ENCODE measurements at places on chromosomes 12 and 14. TPM values are rescaled to one million over a fixed set of nuclear protein-coding genes. Genes with fewer than 3 reads are reported as not detected.

GRCh38 chr14:105026033-105026785, 5.3 kb upstream of the CDCA4 start:
- peak overlapping the region; percentile 47 for H3K27ac ChIP-seq
- H3K4me1 ChIP-seq: peaks cover 25% of the 10 kb centered on the region
- peak overlapping the region; percentile 66 for H3K4me3 ChIP-seq
- DNase-seq: no peak

DNA sequence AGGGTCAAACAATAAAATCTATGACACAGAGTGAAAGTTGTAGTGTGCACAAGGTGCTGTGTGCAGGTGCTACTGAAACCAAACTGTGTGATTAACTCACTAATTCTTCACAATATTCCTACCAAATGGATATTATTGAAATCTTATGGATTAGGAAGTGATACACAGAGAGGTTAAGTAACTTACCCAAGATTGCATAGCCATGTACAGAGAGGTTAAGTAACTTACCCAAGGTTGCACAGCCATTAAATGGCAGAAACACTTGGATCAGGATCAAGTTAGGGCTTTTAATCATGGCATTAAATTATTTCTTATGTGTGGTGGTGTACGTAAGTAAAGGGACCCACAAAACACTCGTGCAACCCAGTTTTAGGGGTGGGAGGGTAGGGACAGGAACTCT, 771.4 kb downstream of the AACS start:
- DNase-seq: no peak
- no peaks in the 10 kb centered on the region for H3K27me3 ChIP-seq

DNA sequence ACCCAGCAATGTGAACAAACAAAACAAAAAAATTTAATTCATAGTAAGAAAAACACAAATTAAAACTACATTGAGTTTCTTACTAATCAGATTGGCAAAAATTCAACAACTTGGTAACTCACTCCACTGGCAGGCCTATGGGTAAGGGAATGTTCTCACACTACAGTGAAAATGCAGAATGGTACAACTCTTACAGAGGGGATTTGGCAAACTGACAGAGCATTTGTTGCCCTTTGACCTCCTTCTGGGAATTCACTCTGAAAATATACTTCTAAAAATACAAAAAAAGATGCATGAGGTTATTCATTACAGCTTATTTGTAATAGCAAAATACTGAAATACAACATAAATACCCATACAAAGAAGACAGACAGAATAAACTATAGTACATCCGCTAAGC, 32.8 kb downstream of the ABCD2 start:
- no peak for DNase-seq
- H3K36me3 ChIP-seq: peaks cover 42% of the 10 kb centered on the region
- no peaks in the 10 kb centered on the region for H3K27me3 ChIP-seq
- H3K4me3 ChIP-seq: no peak overlapping the region

- H3K36me3 ChIP-seq: no peaks in the 10 kb centered on the region
- H3K27me3 ChIP-seq: no peaks in the 10 kb centered on the region
- H3K27ac ChIP-seq: no peak overlapping the region
Observed at GRCh38 chr14:77046721-77047120, 18.2 kb upstream of the IRF2BPL start.

DNA sequence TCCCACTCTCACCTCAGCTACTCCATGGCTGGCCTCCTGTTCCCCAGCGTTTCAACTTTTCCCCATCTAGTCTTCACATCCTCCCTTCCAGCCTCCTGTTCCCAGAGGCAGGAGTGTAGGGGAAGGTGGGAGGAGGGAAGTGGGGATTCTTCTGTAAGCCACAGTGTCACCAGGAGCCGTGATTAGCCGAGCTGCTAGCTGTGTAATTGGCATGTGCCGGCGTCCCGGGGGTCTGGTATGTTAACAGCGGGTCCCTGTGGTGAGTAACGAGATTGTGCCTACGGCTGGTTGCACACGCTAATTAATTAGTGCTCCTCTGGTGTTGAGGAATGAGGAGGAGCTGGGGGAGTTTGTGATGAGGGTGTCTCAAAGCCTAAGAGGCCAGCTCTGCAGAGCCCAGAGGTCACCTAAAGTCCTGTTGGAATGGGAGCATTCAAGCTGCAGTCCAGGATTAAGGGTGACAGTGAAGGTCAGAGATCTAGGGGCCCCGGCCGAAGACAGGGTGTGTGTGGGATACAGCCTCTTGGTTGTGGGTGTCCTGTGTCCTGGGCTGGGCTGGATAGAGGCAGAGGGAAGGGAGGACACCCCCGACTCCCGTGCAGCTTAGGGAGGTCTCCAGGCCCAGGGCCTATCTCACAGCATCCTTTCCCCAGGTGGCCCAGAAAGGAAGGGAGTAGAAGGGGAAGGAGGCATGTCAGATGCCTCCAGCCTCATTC, 10.0 kb upstream of the CALCOCO1 start:
- DNase-seq: no peak
- no peak overlapping the region for H3K4me3 ChIP-seq
- no peak overlapping the region for H3K27ac ChIP-seq
- H3K36me3 ChIP-seq: no peaks in the 10 kb centered on the region

GRCh38 chr14:94124582-94125377, 4.6 kb downstream of the IFI27L2 start:
- H3K4me1 ChIP-seq: peaks cover 15% of the 10 kb centered on the region
- H3K4me3 ChIP-seq: no peak overlapping the region
- H3K36me3 ChIP-seq: no peaks in the 10 kb centered on the region
- no peak for DNase-seq

GRCh38 chr12:4402996-4403395, 23.5 kb upstream of the FGF23 start:
- no peaks in the 10 kb centered on the region for H3K4me1 ChIP-seq
- H3K36me3 ChIP-seq: no peaks in the 10 kb centered on the region
- DNase-seq: no peak

GRCh38 chr12:89472508-89472907, 52.1 kb downstream of the GALNT4 start:
- DNase-seq: no peak
- no peak overlapping the region for H3K27ac ChIP-seq
- no peak overlapping the region for H3K4me3 ChIP-seq

GRCh38 chr12:52455821-52456220, 3.9 kb upstream of the KRT6B start:
- no peaks in the 10 kb centered on the region for H3K4me1 ChIP-seq
- no peak for DNase-seq
- H3K27me3 ChIP-seq: peaks cover 8% of the 10 kb centered on the region
- H3K4me3 ChIP-seq: no peak overlapping the region
- H3K27ac ChIP-seq: no peak overlapping the region

DNA sequence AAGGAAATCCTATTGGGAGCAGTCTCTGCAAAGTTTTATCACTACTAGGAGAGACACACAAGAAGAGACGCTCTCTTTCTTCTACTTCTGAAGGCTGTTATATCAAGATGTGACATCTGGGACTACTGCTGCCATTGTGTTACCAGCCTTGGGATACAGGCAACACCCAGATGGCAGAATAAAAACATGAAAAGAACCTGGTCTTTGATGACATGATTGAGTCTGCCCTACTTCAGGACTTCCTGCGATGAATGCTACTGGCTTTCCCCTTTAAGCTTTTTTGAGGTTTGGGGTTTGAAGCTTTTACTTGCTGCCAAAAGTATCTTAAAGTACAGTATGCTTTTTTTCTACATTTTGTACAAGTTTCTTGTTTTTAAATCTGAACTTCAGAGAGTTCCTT, 29.2 kb upstream of the TRHDE start:
- H3K27me3 ChIP-seq: no peaks in the 10 kb centered on the region
- DNase-seq: no peak
- no peak overlapping the region for H3K4me3 ChIP-seq
- no peak overlapping the region for H3K27ac ChIP-seq
- H3K4me1 ChIP-seq: no peaks in the 10 kb centered on the region

- no peaks in the 10 kb centered on the region for H3K36me3 ChIP-seq
- no peak for DNase-seq
- H3K4me1 ChIP-seq: no peaks in the 10 kb centered on the region
- no peak overlapping the region for H3K4me3 ChIP-seq
- peaks cover 3% of the 10 kb centered on the region for H3K27me3 ChIP-seq
Observed at GRCh38 chr14:94936401-94936892, 166.5 kb upstream of the GSC start.

- H3K27ac ChIP-seq: no peak overlapping the region
- DNase-seq: no peak
- no peaks in the 10 kb centered on the region for H3K27me3 ChIP-seq
- H3K4me3 ChIP-seq: no peak overlapping the region
Observed at GRCh38 chr14:68616221-68616902, 176.5 kb downstream of the ZFP36L1 start.

DNA sequence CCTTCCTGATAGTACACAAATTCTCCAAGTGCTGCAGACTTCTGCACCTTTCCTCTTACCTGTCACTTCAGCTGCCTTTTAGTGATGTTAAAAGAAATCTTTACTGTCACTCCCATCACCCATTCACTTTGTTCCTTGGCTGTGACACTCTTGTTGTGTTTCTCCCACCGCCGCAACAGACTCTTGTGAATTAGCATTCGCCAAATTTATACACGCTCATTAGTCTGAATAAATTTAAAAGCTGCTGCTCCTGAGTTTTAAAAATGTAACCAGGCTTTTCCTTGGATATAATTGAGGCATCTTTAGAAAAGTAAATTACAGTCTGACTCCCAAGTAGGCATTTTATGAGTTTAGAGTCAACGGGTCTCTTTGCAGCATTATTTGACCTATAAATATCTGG, 1197.9 kb downstream of the BCL11B start:
- H3K4me1 ChIP-seq: no peaks in the 10 kb centered on the region
- H3K36me3 ChIP-seq: no peaks in the 10 kb centered on the region
- H3K4me3 ChIP-seq: no peak overlapping the region
- DNase-seq: no peak
- no peaks in the 10 kb centered on the region for H3K27me3 ChIP-seq

GRCh38 chr12:93762059-93762719, 85.0 kb downstream of the CRADD start:
- H3K27me3 ChIP-seq: no peaks in the 10 kb centered on the region
- H3K36me3 ChIP-seq: no peaks in the 10 kb centered on the region
- DNase-seq: no peak
- H3K4me3 ChIP-seq: no peak overlapping the region
- H3K27ac ChIP-seq: no peak overlapping the region

DNA sequence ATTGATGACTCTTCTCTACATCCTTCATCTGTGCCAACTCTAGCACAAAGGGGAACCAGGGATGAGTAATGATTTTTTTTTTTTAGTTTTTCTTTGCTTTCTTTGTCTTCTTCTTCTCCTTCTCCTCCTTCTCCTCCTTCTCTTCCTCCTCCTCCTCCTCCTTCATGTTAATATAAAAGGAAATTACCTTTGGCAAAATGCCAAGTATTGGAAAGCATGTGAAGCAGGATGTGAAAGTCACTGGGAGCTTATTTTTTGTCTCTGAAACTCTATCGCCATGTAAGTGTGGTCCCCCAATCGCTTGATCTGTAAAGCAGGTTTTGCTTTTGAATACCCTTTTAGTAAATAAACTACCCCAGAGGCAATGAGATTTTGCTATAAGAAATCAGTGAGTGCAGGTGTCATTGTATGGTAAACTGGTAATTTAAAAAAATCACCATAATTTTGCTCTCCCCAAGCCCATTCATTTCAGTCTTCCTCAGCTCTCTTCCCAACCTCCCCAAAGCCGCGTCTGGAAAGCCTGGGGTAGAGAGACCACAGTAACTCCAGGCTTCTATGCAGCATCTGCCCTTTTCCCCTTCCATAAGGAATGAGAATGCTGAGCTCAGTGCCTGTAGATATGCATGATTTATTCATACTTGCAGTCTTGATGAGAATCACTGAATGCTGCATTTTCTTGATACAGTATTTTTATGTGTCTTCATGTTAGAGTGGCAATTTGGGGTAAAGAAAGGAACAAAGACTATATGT, 388.7 kb downstream of the TMEM117 start:
- H3K4me1 ChIP-seq: no peaks in the 10 kb centered on the region
- no peak overlapping the region for H3K4me3 ChIP-seq
- H3K36me3 ChIP-seq: no peaks in the 10 kb centered on the region
- no peak overlapping the region for H3K27ac ChIP-seq

DNA sequence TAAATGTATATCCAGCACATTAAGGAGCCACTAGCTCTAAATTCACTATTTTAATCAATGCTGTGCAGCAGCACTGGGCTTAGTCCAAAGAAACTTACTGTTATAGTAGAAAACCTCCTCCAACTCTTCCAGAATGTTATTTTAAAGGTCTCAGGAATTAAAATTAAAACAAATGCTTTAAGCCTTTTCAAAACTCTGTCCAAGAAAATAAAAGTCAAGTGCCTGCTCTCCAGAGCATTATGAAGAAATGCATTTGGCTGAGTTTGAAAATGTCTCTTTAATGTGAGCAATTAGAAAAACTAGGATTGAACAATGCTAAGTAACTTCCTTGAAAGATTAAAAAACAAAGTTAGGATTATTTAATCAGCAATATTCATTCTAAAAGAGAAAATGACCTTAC, 322.4 kb upstream of the DCN start:
- H3K27ac ChIP-seq: no peak overlapping the region
- H3K4me3 ChIP-seq: no peak overlapping the region
- H3K4me1 ChIP-seq: no peaks in the 10 kb centered on the region
- peaks cover 3% of the 10 kb centered on the region for H3K27me3 ChIP-seq
- no peak for DNase-seq
- no peaks in the 10 kb centered on the region for H3K36me3 ChIP-seq

- no peaks in the 10 kb centered on the region for H3K4me1 ChIP-seq
- H3K27ac ChIP-seq: no peak overlapping the region
Observed at GRCh38 chr12:4847713-4848112, 62.0 kb upstream of the KCNA1 start.

- no peaks in the 10 kb centered on the region for H3K36me3 ChIP-seq
- no peak for DNase-seq
- H3K27ac ChIP-seq: no peak overlapping the region
- no peak overlapping the region for H3K4me3 ChIP-seq
Observed at GRCh38 chr12:123067654-123068053, 83.2 kb downstream of the PITPNM2 start.

DNA sequence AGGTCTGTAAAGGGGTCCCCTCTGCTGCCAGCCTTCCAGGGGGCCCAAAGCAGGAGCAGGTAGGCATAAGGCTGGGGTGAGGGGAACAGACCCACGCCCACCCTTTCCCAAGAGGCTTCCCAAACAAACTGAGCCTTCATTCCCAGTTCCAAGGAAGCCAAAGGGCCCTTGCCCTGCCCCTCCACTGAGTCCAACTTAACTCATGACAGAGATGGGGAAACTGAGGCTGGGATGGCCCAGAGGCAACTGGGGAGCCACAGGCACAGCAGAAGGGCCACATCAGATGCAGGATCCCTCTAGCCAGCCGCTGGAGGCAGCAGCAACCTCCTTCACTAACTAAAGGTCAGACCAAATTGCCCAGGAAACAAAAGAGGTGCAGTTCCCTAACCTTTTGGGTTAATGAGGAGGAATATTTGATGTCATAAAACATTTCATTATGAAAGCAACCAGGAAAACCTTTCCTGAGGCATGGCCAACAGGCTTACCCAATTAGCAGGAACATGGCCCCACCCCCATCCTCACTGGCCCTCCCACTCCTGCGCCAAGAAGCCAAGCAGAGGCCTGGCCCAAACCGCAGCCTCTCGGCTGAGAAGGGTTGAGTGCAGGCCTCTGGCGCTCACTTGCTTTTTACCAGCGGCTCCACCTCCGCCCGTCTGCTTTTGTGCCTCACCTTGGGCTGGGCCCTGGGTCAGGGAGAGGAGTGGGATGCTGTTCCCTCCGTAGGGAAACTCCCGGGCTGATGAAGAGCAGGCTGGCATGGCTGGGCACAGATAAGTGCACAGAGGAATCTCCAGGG, 293.5 kb upstream of the RTL1 start:
- no peaks in the 10 kb centered on the region for H3K4me1 ChIP-seq
- H3K4me3 ChIP-seq: no peak overlapping the region

Gene PPFIBP1
- 2.3 TPM for polyA plus RNA-seq

Gene TPPP2
- polyA plus RNA-seq: not detected

Gene NPFF
- polyA plus RNA-seq: not detected

Gene ATL1
- polyA plus RNA-seq: 1.6 TPM

Gene SDS
- polyA plus RNA-seq: not detected

Gene CLEC9A
- not detected for polyA plus RNA-seq

All from CD4-positive, CD25-positive, alpha-beta regulatory T cell (primary cell).